ENCODE measurements at places on chromosomes 6 and 20.

DNA sequence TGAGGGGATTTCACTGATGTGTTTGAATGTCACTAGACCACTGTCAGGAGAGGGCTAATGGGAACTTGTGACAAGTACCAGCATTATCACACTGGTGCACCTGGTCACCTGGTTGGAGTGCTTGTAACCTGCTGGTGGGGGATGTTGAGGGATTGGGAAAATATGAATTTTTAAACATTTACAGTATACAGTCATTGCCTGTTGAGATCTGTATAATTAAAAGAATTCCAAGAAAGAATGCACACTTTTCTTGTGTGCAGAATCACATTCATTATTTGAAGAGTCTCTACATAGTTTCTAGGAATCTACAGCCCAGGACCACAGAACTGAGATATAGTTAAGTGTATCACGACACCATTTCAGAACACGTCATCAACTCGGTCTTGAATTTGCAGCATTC, 118.4 kb downstream of the AIG1 start:
- DNase-seq, result no peak

GRCh38 chr6:63353286-63353630, 33.5 kb upstream of the LGSN start:
- DNase-seq, result no peak

DNA sequence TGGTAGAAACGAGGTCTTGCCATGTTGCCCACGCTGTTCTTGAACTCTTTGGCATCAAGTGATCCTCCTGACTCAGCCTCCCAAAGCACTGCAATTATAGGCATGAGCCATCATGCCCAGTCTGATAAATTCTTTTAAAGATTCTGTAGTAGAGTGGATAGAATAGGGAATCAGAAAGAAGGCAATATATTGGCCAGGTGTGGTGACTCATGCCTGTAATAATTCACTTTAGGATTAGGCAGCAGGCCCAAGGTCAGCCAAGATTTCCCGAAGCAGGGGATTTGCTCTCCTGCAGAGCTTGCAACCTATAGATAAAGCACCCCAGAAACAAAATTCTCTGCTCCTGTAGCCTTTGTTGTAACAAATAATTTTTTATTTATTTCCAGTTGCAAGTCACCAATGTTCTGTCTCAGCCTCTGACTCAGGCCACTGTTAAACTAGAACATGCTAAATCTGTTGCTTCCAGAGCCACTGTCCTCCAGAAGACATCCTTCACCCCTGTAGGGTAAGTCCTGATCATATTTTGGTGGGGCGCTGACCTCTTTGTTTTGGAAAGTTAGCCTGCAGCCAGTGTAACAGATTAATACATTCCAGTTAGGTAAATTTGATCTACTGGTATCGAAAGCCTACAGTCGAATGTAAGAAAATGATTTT, 30.4 kb upstream of the MROH8 start:
- DNase-seq, result no peak

- DNase-seq, result no peak
These were observed 54.8 kb downstream of the GNAS-AS1 start for GRCh38 chr20:58795923-58796245.
